ENCODE measurements at places on chromosomes 5 and 9. TPM values are rescaled to one million over a fixed set of nuclear protein-coding genes. Genes with fewer than 3 reads are reported as not detected.

DNA sequence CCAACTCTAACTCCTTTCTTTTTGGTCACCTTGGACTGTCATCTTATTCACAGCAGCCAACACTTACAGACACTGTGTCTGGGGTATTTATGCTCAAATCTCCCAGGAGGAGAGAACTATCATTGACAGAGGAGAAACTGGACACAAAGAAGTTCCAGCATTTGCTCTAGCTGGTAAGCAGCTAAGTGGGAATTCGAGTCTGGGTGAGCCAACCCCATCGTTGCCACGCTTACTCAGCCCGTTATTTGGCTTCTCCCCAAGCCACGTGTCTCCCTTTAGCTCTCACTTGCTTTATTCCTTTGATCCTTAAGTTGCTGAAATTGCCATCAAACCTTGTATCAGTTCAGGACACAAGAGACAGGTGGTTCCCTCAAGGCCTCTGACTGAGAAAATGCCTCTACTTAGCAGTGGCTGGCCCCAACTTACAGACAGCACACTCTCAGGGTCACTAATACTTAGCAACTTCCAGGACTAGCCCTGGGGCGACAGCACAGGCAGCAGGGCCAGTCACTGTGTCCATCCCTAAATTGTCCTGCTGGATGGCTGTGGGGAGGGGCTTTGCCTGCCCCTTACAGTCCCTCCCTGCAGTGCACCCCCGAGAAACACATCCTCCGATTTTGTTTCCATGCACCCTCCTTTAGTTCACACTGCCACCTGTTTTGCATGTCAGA is 1.4 kb downstream of the SLC36A2 start:
- no peaks in the 10 kb centered on the region for H3K36me3 ChIP-seq
- no peak overlapping the region for H3K27ac ChIP-seq
- no peak overlapping the region for H3K4me3 ChIP-seq
- H3K4me1 ChIP-seq, result no peaks in the 10 kb centered on the region
- H3K27me3 ChIP-seq, result peaks cover 13% of the 10 kb centered on the region

DNA sequence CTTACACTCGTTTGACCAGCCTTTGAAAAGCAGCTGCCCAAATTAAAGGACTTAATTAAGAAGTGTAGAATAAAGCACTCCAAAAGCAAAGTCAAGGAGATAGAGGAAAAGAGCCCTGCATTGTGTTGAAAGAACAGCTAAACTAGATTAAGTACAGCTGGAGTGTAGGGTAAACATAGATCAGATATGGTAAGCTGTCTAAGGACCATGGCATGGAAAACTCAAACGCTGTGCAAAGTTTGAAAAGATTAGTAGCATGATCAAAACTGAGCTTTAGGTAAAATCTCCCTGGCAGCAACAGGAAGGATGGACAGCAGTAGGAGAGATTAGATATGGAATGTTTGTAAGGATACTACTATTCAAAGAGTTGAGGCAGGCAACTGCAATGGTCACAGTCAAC is 55.4 kb downstream of the BNC2 start:
- DNase-seq, result no peak
- H3K4me3 ChIP-seq, result no peak overlapping the region
- no peaks in the 10 kb centered on the region for H3K36me3 ChIP-seq
- no peak overlapping the region for H3K27ac ChIP-seq
- no peaks in the 10 kb centered on the region for H3K27me3 ChIP-seq
- H3K4me1 ChIP-seq, result no peaks in the 10 kb centered on the region

DNA sequence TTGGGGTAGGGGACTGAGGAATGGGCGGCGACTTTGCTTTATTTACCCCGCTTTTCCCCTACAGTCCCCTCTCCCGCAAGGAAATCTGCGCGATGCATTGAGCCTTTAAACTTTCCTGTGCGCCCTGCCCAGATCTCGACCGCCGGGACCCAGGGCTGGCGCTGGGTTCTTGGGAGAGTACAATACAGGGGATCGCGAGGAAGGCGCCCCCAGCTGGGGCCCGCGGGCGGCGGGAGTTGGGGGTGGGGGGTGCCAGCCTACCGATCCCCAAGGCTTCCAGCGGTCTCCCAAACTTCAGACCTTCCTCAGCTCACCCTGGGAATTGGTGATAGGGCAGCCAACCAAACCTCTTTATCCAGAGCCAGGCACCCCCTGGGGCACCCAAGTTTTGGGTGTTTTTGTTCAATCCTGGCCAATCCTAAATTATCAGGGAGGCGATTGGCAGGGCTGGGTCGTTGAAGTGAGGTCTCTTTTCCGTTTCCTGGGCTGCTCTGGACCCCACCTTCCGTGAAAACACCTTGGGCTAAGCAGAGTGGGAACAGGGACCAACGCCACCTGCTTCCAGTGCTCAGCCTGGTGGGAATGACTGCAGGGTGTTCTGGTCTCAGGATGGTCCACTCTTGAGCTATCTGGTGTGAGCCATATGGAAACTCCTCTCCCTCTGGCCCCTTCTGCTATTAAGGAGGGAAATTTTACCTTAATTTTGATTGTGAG is 51.4 kb upstream of the DAB2IP start:
- no peaks in the 10 kb centered on the region for H3K36me3 ChIP-seq
- no peak for DNase-seq
- peaks cover 15% of the 10 kb centered on the region for H3K27me3 ChIP-seq

- no peaks in the 10 kb centered on the region for H3K36me3 ChIP-seq
- H3K4me3 ChIP-seq, result no peak overlapping the region
- DNase-seq, result no peak
- H3K4me1 ChIP-seq, result no peaks in the 10 kb centered on the region
These were observed 165.6 kb upstream of the FSTL4 start for GRCh38 chr5:133777951-133778350.

- H3K36me3 ChIP-seq, result no peaks in the 10 kb centered on the region
- no peak overlapping the region for H3K27ac ChIP-seq
- H3K4me1 ChIP-seq, result no peaks in the 10 kb centered on the region
- no peaks in the 10 kb centered on the region for H3K27me3 ChIP-seq
- no peak overlapping the region for H3K4me3 ChIP-seq
These were observed 17.4 kb downstream of the ANKS6 start for GRCh38 chr9:98778711-98779530.

- no peaks in the 10 kb centered on the region for H3K36me3 ChIP-seq
- no peaks in the 10 kb centered on the region for H3K4me1 ChIP-seq
- H3K27ac ChIP-seq, result no peak overlapping the region
- no peak overlapping the region for H3K4me3 ChIP-seq
- DNase-seq, result no peak
These were observed 142.4 kb downstream of the OLFM1 start for GRCh38 chr9:135229701-135230385.

LCP2 gene
- total RNA-seq, result 351 TPM

DAB2 gene
- total RNA-seq, result 4.2 TPM

Data from CD4-positive, CD25-positive, alpha-beta regulatory T cell (primary cell).